Kidney epithelial cell (primary cell): ENCODE measurements at places on chromosomes 2 and 18. TPM values are rescaled to one million over a fixed set of nuclear protein-coding genes. Genes with fewer than 3 reads are reported as not detected.

- DNase-seq, result no peak
Measured at GRCh38 chr2:150234787-150235446, 252.6 kb downstream of the RND3 start.

- DNase-seq, result no peak
Measured at GRCh38 chr2:206443735-206444527, 599 bp downstream of the ADAM23 start.

- DNase-seq, result no peak
Measured at GRCh38 chr2:69456154-69456553, 18.9 kb upstream of the NFU1 start.

- DNase-seq, result peak; percentile 41
Measured at GRCh38 chr2:112483042-112483473, 1.1 kb downstream of the TTL start.

DNA sequence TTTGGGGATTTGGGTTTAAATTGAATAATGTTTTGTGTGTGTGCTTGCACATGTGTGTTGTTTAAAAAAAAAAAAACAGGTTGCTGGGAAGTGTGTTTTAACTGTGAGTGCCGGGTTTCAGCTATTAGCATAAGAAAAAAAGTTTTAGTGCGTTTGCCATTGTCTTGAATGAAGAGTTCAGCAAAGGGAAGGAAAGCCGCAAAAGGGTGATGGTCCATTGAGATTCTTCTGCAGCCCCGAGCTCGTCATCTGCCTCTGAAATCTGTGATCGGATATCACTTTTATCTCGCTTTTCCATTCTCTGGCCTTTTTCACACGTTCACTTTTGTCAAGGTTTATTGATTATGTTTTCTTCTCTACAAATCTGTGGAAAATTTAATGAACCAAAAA is 4.7 kb downstream of the GLI2 start:
- DNase-seq, result no peak

DNA sequence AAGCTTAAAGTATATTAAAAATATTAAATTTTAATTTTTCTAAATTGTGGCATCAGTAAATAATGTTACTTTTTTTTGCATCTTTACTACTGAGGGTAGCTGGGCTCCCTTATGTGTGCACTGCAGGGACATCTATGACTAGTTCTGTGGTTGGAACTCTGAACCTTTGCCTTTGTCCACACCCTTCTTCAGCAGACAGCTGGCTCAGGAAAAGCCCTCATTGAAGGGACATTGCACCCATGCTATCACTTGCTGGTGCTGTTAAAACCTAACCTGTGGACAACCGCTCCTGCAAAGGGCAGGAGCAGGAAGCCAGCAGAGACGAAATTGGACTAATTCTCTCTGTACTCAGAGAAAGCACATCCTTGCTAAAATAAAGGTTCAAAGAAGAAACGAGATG is 30.1 kb downstream of the MOCOS start:
- no peak for DNase-seq

GRCh38 chr2:6977113-6977741 is 60.0 kb downstream of the RNF144A start:
- no peak for DNase-seq

The EPB41L3 gene
- 37.4 and 43.0 TPM in 2 replicates for total RNA-seq

The LCT gene
- not detected in 2 replicates for total RNA-seq

The HOXD1 gene
- total RNA-seq, result 9.8 and 11.1 TPM in 2 replicates

GRCh38 chr2:102439065-102439695 is 16.2 kb downstream of the IL18RAP start:
- DNase-seq, result peak; percentile 82

- DNase-seq, result no peak
Measured at GRCh38 chr2:8600456-8600855, 81.4 kb upstream of the ID2 start.

The CSRNP3 gene
- total RNA-seq, result 1.6 and 3.6 TPM in 2 replicates

- no peak for DNase-seq
Measured at GRCh38 chr2:39607538-39608262, 58.0 kb upstream of the TMEM178A start.

DNA sequence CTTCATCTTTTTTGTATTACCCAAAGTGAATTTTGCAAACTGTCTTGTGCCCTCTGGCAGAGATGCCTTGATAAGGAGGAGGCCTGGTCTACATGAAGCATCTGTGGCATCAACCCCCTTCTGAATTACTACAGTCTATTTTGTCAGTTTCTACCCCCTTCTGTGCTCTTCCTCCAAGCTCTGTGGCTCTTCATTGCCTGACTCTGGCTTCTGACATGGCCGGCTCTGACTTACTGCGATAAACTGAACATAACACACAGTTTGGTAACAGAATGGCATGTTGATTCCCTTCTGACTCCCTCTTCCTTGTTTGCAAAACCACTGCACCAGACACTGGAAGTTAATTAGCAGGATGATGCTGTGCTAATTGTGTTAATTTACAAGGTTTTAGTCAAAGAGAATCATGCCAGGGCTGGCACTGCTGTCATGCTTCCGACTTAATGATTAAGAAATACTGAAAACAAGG is 122.5 kb downstream of the FIGN start:
- no peak for DNase-seq

GRCh38 chr2:54901224-54901986 is 148.8 kb downstream of the RTN4 start:
- DNase-seq, result no peak

DNA sequence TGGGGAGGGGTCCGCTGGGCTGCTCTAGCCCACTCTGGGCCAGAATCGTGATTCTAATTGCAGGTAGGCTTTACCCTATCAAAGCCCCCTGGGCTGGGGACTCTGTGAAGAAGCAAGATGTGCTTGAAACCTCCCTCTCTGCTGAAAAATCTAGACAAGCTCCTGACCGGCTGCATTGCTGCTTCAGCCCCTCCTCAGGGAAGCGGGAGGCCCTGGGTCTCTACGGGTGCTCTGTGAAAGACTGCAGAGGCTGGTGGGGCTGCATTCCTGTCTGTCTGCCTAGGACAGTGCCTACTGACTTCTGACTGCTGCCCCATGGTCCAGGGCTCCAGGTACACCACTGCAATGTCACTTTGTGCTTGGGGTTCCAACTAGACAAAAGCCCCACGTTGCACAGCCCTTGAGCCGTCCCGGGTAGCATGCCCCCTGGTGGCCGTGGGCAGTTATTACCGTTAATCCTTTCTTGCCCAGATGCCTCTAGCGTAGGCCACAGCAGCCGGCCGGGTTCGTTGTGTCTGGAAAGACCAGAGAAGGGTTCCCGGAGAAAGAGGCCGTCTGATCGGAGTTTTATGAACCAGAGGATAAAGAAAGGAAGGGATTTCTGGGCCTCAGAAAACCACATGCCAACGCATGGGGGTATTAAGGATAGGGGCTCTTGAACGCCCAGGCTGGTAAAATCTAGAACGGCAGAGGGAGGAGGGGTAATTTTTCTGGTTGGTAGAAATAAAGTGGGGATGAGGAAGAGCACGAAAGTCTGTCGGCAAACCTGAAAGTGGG is 15.9 kb upstream of the C1QL2 start:
- no peak for DNase-seq

DNA sequence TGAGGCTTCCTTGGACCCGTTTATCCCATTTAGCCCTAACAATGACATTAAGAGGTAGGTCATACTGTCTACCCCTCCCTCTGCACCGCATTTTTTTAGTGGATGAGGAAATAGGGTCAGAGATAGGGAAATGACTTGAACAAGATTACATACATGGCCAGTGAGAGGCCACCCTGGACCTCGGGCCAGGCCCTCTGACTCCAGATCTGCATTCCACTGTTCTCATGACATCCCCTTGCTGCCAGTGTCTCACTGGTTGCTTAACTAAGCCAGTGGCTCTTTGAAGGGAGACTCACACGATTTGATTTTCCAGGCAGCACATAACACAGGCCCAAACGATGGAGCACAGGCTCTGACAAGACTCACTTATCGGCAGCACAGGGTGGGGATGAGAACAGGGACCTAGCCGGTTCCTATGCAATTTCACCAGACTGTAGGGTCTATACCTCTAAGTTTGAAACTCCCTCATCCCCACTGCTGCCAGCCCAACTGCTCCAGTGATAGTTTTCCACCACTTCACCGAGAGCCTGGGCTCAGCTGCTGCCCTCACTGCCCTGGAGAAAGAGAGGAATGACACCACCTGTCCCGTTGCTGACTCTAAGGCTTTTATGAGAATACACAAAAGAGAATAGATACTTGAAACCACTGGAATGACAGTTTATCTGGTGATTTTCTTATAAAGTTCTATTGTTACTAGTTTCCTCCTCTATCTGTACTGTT is 82.5 kb downstream of the TMEM247 start:
- DNase-seq, result no peak

DNA sequence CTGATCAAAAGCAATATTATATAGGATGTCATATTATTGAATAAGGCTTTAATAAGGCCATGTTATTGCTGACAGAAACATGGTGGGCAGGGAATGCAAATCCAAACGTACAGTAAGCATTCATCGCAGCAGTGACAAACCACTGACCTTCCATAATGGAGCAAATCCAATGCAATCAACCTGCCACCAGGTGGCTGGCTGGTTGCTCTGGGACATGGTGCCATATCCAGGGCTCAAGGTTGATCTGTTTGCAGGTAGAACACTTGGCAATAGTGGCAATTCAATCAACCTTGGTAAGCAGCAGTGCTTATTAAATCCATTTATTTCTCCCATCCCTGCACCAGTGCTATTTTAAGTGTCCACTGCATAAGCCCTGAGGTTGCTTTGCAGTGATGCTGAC is 75.4 kb downstream of the CERKL start:
- DNase-seq, result no peak

GRCh38 chr2:101518578-101519492 is 43.9 kb upstream of the RFX8 start:
- DNase-seq, result no peak

DNA sequence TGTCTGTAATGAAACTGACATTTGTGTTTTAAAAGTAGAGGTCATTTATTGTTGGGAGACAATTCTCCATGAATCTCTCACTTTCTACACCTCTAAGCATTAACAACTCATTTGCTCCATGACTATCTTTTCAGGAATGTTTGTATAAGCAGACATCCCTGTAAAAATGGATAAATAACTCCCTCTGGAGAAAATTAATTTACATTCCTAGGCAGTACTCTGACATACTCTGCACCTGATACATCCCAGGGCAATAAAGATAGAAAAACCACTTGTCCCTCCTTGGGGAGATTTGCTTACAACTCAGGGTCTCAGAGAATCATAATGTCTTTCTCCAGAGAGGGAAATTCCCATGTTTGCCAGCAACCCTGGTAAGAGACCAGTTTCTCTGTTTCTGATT is 1037.7 kb upstream of the SLC39A10 start:
- DNase-seq, result no peak

- DNase-seq, result no peak
Measured at GRCh38 chr2:119426801-119427395, 4.8 kb upstream of the TMEM37 start.

GRCh38 chr2:99861376-99861760 is 281.0 kb downstream of the AFF3 start:
- no peak for DNase-seq

DNA sequence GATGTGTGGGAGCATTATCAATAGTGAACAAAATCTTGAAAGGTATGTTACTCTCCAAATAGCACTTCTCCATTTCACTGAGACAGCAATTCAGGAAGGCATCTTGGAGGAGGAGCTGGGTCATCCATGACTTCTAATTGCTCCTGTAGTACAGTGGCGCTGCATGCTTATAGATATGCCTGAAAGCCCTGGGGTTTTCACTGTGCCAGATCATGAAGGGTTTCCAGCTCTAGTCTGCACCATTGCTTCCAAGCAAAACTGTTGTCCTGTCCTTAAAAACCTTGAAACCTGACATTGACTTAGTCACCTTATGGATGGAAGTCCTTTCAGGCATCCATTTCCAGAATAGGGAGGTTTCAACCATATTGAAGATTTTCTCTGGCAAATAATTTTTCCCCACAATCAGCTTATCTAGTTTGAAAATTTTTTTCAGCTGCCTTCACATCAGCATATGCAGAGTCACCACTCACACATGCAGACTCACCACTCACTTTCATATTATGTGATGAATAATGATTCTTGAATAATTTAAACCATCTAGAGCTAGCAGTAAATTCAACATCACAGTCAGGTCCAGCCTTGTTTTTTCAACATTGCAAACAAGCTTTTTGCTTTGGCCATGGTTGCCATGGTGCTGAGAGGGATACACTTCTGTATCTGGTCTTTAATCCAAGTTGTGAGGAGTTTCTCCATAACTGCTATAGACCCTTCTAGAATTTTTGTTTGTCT is 297.1 kb downstream of the CLIP4 start:
- DNase-seq, result no peak

DNA sequence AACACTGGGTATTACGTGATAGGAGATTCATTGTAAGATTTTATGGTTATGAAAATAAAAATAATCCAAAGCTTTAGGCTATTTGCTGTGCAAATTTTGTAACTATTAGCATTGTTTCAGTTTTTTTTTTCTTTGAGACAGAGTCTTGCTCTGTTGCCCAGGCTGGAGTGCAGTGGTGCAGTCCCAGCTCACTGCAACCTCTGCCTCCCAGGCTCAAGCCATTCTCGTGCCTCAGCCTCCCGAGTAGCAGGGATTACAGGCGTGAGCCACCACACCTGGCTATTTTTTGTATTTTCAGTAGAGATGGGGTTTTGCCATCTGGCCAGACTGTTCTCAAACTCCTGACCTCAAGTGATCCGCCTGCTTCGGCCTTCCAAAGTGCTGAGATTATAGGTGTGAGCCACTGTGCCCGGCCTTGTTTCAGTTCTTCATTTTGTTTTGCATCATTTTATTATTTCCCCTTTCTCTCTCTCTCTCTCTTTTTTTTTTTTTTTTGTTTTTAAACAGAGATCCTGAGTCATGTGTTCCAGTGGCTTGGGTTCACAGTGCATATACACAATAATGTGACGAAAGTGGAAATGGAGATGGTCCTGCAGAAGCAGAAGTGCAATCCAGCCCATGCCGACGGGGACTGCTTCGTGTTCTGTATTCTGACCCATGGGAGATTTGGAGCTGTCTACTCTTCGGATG is 25.8 kb downstream of the CASP10 start:
- DNase-seq, result no peak

The MDH1B gene
- 1.8 and 2.7 TPM in 2 replicates for total RNA-seq

- no peak for DNase-seq
Measured at GRCh38 chr2:38719706-38720105, 31.5 kb downstream of the SRSF7 start.
